Neural crest cell (in vitro differentiated cells): ENCODE measurements at places on chromosomes 16 and 17. TPM values are rescaled to one million over a fixed set of nuclear protein-coding genes. Genes with fewer than 3 reads are reported as not detected.

The TM4SF5 gene
- not detected in 2 replicates for total RNA-seq

The ROGDI gene
- 22.0 and 25.9 TPM in 2 replicates for total RNA-seq

The SDK2 gene
- total RNA-seq = 31.2 and 31.5 TPM in 2 replicates

The TEKT5 gene
- 0.25 and 0.68 TPM in 2 replicates for total RNA-seq

The TMEM92 gene
- total RNA-seq = 3.0 and 3.5 TPM in 2 replicates

The EVPL gene
- not detected in 2 replicates for total RNA-seq

The KRTAP4-8 gene
- total RNA-seq = not detected in 2 replicates

The ZNF385C gene
- 1.3 and 1.7 TPM in 2 replicates for total RNA-seq

The CES3 gene
- total RNA-seq = 2.4 and 3.2 TPM in 2 replicates

The FXR2 gene
- 51.9 and 53.8 TPM in 2 replicates for total RNA-seq

The SMYD4 gene
- 29.3 and 32.2 TPM in 2 replicates for total RNA-seq

The RAD51D gene
- 21.3 and 22.5 TPM in 2 replicates for total RNA-seq

The TACO1 gene
- total RNA-seq = 24.3 and 24.4 TPM in 2 replicates

The CCL8 gene
- total RNA-seq = not detected in 2 replicates

The ANKFN1 gene
- total RNA-seq = 0.11 and 0.21 TPM in 2 replicates

The TLCD2 gene
- 1.1 TPM in 2 replicates for total RNA-seq

The TP53TG3 gene
- total RNA-seq = not detected in 2 replicates

The CLUH gene
- total RNA-seq = 59.4 and 59.6 TPM in 2 replicates

The HOXB6 gene
- 9.6 and 11.5 TPM in 2 replicates for total RNA-seq

The TPSB2 gene
- not detected in 2 replicates for total RNA-seq

The COX10 gene
- total RNA-seq = 19.3 and 21.6 TPM in 2 replicates

The SLC13A5 gene
- total RNA-seq = 0.43 and 0.54 TPM in 2 replicates

The SPN gene
- total RNA-seq = 0.07 and 0.16 TPM in 2 replicates

The BEAN1 gene
- 1.5 TPM in 2 replicates for total RNA-seq

The PRRT2 gene
- total RNA-seq = 18.6 and 21.2 TPM in 2 replicates

The SPPL2C gene
- total RNA-seq = not detected in 2 replicates

The SLC2A4 gene
- 5.8 and 6.1 TPM in 2 replicates for total RNA-seq

The KRTAP3-1 gene
- total RNA-seq = not detected in 2 replicates

The NOG gene
- 0.50 and 0.65 TPM in 2 replicates for total RNA-seq

The C16orf54 gene
- not detected in 2 replicates for total RNA-seq

The MEIOB gene
- total RNA-seq = not detected in 2 replicates

The TNP2 gene
- not detected in 2 replicates for total RNA-seq

The OR1A1 gene
- total RNA-seq = not detected in 2 replicates

The ZNF174 gene
- total RNA-seq = 12.8 and 15.5 TPM in 2 replicates
